Fibroblast of villous mesenchyme (primary cell): ENCODE measurements at places on chromosomes 7 and 10. TPM values are rescaled to one million over a fixed set of nuclear protein-coding genes. Genes with fewer than 3 reads are reported as not detected.

DNA sequence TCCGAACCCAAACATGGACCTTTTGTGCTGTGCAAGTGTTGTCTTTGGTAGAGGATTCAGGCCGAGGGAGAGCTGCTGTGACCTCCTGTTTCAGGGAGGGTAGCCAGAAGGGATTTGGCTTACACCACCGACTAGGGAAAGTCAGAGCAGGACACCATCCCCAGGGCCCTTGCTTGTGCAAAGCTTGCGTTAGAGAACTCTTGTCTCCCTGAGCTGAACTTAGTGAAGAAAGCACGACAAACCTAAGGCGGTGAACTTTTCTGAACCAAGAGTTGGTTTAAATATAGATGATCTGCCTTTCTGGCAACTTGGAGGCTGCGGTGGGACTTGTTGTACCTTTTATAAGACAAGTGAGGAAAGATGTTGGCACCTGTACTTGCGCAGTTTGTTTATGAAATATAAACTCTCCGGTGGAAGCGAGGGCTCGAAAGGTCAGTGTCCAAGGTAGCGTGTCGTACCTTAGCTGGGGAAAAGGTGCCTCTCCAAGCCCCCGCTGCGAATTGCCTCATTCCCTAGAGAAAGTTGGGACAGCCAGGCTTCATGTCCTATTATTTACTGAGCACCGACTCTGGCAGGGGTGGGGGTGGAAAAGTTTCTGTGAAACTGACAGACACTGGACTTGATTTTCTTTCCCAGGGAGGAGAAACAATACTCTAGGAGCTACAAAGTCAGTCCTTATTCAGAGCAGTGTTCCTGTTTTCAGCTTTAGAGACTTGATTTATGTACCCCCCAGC is 31.6 kb downstream of the WBP1L start:
- peak; percentile 57 for DNase-seq

DNA sequence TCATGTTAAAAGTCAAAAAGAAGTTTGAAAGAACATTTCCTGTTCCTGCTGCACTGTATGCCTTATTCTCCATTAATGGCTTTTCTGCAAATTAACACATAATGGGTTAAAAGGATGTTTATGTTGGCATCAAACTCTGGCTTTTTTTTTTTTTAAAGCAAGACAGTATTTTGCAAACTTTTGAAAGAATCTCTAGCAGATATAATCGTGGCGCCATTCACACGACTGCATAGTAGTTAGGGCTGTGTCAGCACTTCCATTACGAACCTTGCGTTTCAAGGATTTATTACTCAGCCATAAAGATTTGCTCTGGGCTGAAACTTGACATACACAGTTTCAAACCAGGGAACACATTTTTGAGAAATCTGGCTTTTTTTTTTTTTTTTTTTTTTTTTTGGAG is 207.8 kb downstream of the DYNC1I1 start:
- DNase-seq, result no peak

GRCh38 chr7:20116869-20117268 is 100.3 kb downstream of the MACC1 start:
- DNase-seq, result no peak

DNA sequence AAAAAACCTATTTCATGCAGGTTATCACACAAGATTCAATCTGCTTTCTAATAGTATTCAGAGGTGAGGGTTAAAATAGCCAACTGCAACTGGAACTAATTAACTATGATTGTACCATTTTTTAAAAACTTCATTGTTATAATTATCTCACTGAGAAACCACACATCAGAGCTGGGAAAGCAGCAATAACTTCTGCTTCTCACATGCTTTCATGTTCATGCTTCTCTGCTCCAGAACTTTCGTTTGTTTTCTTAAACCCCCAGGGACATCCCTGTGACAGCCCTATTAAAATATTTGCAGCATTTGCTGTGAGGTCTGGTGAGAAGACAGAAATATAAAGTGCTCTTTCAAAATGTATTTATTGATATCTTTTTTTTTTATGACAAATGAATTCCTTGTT is 389.0 kb upstream of the SORCS1 start:
- DNase-seq, result peak; percentile 47

GRCh38 chr10:78960316-78960800 is 108.4 kb upstream of the ZMIZ1 start:
- DNase-seq, result peak; percentile 81

DNA sequence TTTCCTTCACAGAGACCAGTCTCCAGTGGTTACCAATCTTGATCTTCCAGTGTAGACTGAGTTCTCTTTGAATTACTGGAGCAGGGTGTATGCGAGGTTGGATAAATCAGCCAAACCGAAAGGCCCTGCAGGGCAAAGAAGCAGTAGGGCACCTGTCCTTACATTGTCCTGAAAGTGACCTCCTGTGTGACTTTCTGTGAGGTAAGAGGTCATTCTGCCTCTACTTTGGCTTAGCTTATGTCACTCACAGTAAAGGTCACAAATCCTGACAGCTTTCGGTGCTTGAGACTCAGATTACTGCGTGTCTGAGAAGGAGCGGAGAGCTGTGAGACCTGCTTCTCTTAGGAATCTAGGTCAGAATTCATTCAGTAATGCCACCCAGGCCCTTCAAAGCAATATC is 252.7 kb upstream of the ETV1 start:
- DNase-seq, result no peak

GRCh38 chr10:1203216-1203615 is 147.0 kb downstream of the WDR37 start:
- DNase-seq, result no peak

DNA sequence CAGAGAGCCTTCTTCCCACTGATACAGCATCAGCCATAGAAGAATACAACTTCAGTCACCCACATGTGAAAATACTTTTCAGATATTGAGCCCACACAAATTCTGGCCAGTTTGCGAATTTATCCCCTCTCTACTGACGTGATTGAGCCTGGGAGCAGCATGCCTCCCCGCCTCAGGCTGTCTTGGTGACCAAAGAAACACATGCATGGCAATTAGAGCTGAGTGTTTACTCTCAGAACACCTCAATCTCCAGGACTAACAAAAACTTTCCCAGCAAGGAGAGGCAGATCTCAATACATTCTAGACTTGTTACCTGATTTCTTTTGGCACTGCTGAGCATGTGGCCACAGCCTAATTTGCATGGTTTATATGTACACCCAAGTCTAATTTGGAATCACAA is 122.5 kb downstream of the TMEM26 start:
- DNase-seq, result no peak

DNA sequence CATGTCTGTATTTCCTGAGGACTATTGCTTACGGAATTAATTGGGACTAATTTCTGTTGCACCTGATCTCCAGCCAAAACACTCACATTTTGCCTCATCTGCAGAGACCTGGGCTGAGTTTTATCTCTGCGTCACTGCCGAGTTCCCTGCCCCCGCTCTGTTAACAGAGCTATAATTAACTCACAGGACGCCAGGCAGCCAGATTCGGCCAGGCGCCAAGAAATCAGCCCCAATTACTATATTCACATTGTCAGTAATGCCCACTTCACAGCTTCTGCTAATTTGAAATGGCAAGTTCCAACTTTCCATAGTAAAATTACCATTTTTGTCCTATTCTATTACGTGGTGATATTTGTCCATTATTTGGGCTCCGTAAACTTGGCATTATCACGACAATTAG is 130.5 kb downstream of the CUX1 start:
- DNase-seq, result peak; percentile 55

- peak; percentile 75 for DNase-seq
Measured at GRCh38 chr10:60820093-60820754, 41.9 kb downstream of the CDK1 start.

GRCh38 chr10:124417895-124418725 is 613 bp downstream of the OAT start:
- peak; percentile 71 for DNase-seq

DNA sequence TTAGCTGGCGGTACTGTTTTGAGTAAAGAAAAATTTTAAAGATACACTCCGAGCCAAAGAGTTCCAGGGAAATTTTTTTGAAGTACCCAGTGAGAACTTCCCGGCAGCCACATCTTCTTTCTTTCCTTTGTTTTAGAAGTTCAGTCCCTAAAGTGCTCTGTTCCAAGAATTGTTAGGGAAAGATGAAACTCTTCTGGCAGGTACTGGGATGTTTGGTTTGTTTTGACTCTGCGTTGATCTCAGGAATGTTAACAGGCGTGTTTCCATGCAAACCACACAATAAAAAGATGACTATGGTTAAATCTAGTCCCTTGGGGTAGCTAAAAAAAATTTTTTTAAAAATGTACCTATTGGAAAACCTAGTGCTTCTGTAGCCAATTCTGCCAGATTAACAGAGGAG is 224.7 kb upstream of the PHYHIPL start:
- DNase-seq, result peak; percentile 59

GRCh38 chr10:62253704-62254103 is 14.9 kb downstream of the RTKN2 start:
- DNase-seq, result no peak

GRCh38 chr7:94354953-94355352 is 39.7 kb upstream of the COL1A2 start:
- no peak for DNase-seq

DNA sequence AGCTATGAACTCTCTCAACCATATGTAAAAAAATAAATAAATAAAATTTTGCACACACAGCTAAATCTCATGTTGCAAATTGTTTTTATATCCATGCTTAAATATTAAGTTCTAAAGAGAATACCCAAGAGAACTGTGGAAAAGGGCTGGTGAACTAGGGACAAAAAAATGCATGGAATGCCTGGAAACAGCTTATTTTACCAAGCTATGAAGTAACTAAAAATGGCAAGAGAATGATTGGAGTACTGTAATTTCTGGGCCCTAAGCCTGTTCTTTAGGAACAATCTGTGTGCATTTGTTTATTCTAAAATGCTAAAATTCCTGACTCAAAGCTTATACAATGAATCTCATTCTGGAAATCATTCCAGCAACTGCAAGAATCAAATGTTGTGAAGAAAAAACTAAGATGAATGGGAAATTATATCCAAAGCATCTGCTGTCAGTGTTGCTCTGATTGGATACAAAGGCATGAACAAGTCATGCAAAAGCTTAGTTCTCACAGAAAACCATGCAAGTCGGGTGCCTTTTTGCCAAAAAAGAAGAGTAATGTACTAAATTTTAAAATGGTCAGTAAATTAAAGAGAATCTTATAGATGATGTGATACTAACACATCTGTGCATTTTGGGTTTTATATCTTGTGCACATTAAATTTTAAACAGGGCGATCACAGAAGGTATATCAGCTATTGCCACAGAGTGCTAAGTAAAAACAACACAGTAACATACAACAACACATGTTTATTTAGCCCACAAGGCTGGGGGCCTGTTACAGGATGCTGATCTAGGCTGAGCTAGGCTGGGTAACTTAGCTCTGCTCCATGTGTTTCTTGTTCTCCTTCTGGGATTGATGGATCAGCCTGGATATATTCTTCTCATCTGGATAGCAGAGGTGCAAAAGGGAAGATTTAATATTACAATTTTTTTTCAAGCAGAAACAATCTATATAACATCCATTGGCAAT is 453.5 kb upstream of the SEMA3A start:
- DNase-seq, result peak; percentile 60

Gene ANXA8
- total RNA-seq, result 3.9 and 7.4 TPM in 2 replicates

Gene GALNT17
- total RNA-seq, result not detected in 2 replicates

Gene MSRB2
- total RNA-seq, result 11.9 and 15.1 TPM in 2 replicates

Gene ZNF736
- total RNA-seq, result 7.4 and 8.6 TPM in 2 replicates

Gene VWC2
- not detected in 2 replicates for total RNA-seq

Gene TMEM213
- total RNA-seq, result not detected in 2 replicates

Gene SLC16A9
- total RNA-seq, result under 0.01 TPM in 1 of 2 replicates, not detected in the other
